GM23248 (cell line): ENCODE measurements at places on chromosomes 6 and 20.

DNA sequence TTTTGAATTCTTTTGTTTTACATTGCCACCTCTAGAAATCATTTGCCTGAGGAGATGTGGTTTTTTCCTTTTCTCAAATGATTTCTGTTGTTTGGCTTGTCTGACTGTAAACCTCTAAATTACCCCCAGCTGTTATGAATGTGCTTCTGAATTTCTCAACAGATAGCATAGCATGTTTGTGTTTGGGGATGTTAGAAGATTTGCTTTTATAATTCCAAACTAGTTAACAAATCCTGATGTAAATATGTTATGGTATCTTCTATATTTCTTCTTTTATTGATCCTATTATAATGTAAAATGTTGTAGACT is 31.6 kb upstream of the EZR start:
- peak; percentile 78 for DNase-seq

GRCh38 chr20:57473246-57474048 is 51.5 kb downstream of the CTCFL start:
- no peak for DNase-seq

DNA sequence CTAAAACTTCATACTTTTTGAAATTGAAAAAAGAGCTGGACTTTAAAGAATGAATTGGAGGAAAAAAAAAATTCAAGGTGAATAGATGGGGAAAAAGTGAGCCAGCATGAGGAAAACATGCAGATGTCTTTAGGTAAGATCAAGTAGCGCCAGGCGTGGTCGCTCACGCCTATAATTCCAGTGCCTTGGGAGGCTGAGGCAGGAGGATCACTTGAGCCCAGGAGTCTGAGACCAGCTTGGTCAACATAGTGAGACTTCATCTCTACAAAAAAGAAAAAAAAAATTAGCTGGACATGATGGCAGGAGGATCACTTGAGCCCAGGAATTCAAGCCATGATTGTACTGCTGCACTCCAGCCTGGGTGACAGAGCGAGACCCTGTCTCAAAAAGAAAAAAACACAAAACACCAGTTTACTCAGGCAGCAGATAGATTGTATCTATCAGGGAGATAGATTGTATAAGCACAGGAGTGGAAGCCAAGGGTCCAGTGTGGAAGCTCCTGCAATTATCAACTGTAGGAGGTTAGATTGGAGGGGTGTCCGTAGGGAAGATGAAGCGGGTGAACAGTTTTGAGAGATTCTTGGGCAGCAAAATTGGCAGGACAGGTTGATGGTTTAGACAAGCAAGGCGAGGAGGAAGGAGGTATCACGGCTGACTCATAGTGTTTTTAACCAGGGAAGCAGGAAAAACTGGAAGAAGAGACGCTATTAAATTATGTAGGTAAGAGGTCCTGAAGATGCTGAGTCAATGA is 97.6 kb upstream of the ZNF217 start:
- peak; percentile 21 for DNase-seq

GRCh38 chr20:23127506-23128279 is 41.6 kb upstream of the CD93 start:
- DNase-seq, result no peak

GRCh38 chr6:134735461-134735860 is 214.4 kb downstream of the ALDH8A1 start:
- no peak for DNase-seq

GRCh38 chr20:35561268-35561667 is 19.4 kb downstream of the ERGIC3 start:
- peak; percentile 71 for DNase-seq

DNA sequence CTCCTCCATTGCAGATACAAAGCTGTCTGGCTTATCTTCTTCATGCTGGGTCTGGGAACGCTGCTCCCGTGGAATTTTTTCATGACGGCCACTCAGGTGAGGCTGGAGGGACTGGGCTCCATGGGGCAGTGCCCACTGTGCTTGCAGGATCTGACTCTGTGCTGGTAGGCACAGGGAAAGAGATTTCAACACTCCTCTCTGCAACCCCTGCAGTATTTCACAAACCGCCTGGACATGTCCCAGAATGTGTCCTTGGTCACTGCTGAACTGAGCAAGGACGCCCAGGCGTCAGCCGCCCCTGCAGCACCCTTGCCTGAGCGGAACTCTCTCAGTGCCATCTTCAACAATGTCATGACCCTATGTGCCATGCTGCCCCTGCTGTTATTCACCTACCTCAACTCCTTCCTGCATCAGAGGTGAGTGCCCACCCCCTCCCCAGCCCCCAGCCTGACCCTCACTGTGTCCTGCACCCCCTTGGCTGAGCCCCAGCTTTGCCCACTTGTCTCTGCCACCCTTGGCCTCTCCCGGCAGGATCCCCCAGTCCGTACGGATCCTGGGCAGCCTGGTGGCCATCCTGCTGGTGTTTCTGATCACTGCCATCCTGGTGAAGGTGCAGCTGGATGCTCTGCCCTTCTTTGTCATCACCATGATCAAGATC is 6.1 kb downstream of the SLC29A1 start:
- no peak for DNase-seq

GRCh38 chr6:99490608-99491007 is 24.6 kb downstream of the USP45 start:
- DNase-seq, result no peak

DNA sequence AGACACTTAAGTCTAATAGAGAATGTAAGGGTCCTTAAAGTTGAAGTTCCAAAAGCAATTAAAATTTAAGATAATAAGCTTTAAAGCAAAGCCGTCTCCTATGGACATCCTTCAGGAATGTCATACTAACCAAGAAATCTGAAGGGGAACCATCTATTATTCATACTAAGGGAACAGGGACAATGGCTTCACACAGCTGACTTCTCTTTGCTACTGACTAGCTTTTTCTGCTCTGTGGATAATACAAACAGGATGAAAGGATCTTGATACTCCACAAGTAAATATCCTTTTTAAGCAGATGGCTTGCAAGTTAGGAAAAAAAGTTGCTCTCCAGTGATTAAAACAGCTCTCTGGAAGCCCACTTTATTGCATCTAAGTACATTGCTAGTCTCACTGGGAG is 178.6 kb downstream of the BACH2 start:
- DNase-seq, result no peak
